Activated CD8-positive, alpha-beta memory T cell treated with anti-CD3 and anti-CD28 coated beads, Interleukin-2, amount 10 ng/mL, durations not matched to agents 7 days and 5 days (primary cell): ENCODE measurements at places on chromosomes 1 and 21.

DNA sequence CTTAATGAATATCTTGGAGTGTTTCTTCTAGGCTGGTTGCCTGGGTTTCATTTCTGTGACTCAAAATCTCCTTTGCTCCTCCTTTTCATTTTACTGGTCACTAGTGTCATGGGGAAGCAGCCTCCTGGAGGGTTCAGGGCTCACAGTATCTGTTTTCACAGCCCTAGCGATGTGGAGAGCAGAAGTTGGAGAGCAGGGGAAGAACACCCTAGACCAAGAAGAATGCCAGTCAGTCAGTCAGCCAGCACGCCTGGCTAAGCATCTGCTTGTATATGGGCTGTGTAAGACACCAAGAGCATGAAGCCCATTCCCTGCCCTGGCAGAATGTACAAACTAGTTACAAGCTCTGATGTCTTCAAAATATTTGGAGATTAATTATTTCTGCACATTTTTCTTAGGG, 7.9 kb downstream of the RXRG start:
- DNase-seq = no peak

DNA sequence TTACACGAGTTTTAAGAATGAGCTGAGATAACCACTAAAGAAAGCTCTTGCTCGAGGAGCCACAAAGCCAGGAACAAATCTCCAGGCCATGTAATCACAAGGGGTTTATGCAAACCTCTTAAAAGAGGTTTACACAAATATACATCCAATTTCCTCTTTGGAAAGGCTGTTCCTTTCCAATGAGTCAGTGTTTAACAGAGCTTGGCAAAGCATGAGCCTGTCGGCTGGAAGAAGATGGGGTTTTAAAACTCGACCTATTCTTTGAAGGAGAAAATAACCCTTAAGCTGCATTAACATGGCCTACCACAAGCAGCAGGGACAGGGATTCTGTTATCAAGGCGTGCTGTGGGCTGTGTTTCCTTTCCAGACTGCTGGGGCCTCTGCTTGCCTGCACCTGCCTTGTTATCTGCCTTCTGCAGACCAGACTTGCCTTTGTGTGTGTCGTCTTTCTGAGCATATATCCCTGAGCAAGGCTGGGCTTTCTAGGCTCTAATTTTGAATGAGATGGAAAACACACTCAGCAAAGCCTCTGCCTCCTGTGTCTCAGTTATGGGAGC, 40.6 kb upstream of the CYP2J2 start:
- DNase-seq = no peak

DNA sequence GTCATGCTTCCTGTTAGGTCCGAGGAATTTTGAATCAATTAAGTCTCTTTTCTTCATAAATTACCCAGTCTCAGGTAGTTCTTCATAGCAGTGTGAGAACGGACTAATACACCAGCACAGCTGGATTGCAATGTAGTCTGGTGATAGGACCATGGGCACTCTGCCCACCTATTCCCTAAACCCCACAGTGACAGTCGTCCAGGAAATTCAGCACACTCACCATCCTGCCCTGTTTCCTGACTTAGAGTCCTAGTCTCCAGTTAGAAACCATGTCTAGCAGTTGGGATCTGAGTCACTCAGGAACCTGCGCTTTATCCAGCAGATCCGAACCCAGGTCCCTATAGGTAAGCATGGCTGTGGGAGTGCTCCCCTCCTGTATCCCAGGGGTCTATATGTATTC, 149.3 kb upstream of the TNR start:
- no peak for DNase-seq

DNA sequence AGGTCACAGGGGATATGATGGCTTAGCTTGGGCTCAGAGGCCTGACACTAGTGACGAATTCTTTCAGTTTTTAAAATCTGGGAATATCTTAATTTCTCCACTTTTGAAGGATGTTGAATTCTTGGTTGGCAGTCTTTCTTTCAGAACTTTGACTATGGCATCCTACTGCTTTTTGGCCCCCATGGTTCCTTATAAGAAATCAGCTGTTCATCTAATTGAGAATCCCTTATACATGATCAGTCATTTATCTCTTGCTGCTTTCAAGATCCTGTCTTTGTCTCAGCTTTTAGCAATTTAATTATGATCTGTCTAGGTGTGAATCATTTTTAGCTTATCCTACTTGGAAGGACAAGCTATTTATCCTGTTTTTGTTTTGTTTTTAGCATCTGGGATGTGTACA, 31.2 kb upstream of the F3 start:
- no peak for DNase-seq

- DNase-seq = no peak
Observed at GRCh38 chr1:51025374-51025773, 55.3 kb downstream of the CDKN2C start.

GRCh38 chr1:181101581-181102226, 13.2 kb downstream of the IER5 start:
- DNase-seq = no peak

GRCh38 chr1:18198260-18198659, 90.7 kb downstream of the IGSF21 start:
- no peak for DNase-seq

DNA sequence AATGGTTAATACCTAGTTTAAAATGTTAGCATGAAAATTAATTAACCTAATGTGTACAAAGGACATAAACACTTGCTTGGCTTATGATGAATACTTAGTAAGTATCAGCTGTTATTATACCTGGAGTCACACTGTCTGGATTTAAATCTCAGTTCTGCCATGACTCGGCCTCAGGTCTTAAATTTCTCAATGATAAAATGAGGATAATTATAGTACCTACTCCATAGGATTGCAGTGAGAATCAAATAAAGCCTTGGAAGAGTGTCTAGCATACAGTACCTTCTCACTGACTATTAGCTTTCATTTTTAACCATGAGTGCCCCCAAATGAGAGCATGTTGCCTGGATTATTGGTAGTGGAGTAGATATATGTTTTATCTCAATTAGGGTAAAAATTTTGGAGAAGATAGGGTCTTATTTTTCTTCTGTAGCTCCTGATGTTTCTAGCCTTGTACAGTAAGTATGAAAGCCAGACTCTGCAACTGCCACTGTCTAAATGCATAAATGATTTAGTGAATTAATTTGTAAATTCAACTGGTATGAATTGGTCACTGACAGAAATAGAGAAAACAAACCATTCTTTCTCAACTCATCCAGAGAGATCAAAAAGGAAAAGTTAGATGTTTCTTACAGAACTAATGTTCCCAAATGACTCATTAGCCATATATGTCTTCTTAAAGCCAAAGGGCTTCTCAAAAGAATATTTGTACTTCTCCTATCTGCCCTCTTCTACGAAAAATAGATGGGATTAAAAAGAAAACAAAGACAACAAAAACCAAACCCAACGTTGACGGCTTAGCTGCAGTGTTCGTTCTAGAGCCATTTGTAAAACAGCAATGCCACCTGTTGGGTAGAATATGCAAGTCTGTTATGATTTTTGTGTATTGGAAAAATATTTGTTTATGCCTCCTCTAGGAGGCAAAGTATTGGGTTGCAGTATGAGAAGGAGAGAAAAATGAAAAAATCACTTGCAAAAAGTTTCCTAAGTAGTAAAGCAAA, 53.8 kb upstream of the MROH9 start:
- DNase-seq = no peak

GRCh38 chr1:222656391-222657155, 38.7 kb downstream of the MIA3 start:
- DNase-seq = no peak

DNA sequence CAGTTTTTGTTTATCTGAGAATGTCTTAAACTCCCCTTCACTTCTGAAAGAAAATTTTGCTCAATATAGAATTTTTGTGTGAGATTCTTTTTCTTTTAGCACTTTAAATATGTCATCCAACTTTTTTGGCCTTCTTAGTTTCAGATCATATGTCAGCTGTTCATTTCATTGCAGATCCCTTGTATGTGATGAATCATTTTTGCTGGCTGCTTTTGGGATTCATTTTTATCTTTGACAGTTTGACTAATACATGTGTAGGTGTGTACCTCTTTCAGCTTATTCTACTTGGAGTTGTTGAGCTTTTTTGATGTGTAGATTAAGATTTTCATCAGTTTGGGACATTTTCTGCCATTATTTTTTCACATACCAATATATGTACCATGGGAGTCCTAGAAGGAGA, 156.8 kb downstream of the FASLG start:
- no peak for DNase-seq

DNA sequence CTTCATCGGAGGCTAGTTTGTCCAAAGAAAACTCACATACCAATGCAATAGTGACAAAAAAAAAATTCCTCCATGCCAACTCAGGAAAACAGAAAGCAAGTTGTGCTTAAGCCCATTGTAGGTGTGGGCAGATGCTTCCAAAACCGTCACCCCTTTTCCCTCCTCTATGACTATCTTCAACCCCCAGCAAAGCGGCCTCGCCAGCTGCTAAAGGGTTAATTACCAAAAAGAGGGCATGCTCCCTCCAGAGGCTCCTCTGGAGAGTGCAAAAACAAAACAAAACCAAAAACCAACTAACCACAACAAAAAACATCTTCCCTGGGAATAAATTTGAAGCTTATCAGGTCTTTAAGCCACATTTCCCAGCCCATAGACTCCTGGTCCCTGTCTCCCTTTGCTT, 1.2 kb downstream of the LMOD1 start:
- DNase-seq = no peak

GRCh38 chr21:45889256-45889655, 92.3 kb upstream of the COL6A1 start:
- no peak for DNase-seq

DNA sequence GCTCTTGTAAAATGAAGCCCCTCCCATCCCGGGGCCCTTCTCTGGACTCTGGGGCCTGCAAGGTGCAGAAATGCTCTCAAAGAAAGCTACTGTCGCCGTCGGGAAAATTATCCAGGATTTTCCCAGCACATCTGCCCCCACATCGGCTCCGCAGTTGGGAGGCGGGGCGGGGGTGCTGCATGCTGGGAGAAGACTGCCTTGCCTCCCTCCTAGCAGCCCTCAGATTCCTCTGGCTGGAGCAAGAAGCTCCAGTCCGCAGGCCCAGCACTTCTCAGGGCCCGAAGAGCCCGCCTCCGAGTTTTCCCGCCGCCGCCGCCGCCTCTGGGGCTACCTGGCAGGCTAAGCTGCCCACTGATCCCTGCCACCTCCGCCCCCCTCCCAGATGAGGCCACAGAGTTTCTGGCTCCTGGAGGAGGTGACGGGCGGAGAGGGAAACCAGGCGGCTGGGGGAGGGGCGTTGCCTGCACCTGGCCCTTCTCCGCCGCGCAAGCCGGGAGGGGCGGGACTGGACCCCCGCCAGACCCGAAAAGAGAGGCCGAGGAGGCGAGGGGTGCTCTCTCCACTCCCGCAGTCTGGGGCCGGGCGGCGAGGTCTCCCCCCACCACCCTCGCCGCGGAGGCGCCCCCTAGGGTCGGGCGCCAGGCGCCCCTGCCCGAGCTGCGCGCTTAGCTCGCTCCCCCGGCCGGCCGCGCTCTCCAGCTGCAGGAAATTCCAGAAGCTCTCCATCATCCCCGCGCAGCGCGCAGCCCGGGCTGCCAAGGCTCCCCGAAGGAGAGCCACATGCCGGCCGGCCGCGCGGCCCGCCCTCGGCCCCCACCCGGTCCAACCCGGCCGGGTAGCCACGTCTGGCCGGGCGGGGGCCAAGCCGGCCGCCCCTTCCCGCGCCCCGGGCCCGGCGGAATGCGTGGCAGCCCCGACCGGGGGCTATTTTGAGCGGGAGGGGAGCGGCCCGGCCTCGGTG, 28.8 kb downstream of the AHDC1 start:
- DNase-seq = no peak

DNA sequence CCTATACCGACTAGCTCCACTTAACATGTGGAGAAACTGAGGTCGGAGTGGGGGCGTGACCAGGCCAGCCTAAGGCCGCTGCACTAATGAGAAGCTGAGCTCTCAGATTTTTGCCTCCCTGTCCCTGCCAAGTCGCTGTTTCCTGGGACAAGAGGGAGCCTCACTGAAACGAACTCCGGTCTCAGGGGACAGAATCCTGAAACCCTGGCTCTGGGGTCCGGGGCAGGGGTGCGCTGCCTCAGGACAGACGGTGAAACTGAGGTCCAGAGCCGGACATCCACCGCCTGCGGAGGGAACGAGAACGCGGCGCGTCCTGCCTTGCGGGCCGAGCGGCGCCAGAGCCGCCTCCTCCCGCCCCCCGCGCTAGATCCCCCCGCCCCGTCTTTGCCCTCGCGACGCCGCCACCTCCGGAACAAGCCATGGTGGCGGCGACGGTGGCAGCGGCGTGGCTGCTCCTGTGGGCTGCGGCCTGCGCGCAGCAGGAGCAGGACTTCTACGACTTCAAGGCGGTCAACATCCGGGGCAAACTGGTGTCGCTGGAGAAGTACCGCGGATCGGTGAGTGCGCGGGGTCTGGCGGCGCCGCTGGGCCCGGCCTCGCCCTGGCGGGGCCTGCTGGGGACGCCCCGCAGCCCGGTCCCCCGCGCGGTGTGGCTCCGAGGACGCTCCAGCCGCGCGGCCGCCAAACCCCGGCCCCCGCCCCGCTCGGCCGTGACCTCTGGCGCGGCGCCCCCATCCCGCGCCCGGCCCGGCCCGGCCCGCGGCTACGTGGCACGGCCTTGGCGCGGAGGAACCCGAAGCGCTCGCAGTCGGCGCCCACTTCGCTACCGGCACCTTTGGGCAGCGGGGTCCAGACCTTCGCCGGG, at the start of gene GPX7:
Gene GPX7, plus strand, starts transcription at position 381 of the 865 bp plus-strand sequence. Its CDS starts 39 bp downstream, at position 420.
- DNase-seq = peak; percentile 70

DNA sequence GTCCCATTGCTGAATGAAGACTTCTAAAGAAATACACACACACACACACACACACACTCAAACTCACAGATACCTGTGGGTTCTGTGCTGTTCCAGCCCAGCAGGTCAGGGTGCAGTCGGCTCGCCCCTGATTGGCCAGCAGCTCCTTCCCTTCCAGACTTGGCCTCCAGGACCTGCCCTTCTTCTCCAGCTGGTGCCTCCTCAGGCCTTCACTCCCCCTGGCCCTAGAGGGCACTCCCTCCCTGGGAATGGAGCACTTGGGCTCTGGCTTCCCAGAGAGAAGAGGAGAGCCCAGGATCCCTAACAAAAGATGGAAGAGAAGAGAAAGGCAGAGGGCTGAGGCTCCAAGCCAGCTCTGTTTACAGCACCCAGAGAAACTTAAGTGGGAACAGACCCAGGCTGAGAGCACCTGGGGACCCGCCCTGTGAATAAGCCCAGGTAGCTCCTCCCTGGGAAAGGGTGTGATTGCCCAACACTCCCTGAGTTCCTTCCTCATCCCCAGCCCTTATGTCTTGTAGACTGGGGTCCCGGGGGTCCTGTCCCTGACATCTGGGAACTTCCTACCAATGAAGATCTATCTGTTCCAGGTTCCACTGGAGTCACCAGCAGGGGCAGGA, at the start of gene PGLYRP3:
Gene PGLYRP3, minus strand, starts transcription at position 383 of the 617 bp plus-strand sequence. CDS start 2,287 bp downstream, outside the sequence.
- no peak for DNase-seq

- DNase-seq = no peak
Observed at GRCh38 chr1:235854347-235854746, 12.4 kb downstream of the LYST start.

GRCh38 chr1:20486457-20487235, 636 bp upstream of the CAMK2N1 start:
- no peak for DNase-seq
